ENCODE measurements at places on chromosomes 12 and 14.

GRCh38 chr12:716506-716905 is 35.9 kb upstream of the WNK1 start:
- no peak for DNase-seq

DNA sequence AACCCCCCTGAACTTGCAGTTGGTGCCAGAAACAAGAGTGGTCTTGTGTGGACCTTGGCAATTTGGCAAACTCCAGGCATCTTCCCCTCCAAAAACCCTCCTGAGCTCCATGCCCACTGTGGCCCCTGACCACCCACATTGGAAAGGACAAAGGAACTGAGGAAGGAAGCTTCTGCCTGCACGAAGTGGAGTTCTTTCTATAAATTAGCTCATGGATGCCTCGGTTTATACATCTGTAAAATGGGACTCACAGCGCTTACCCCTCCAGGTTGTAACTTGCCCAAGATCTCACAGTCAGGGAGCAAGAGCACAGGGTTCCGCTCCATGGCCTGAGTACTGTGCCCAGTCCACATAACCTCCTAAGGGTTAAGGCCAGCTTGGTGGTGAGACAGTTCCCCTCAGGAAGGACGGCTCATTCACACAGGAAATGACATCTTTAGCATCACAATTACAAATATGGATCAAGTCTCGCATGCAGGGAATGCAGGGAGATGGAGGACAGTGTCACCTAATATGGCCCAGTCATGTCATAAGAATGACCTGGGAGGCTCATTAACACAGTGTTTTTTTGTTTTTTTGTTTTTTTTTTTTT is 66.6 kb downstream of the CLMN start:
- no peak for DNase-seq

- DNase-seq: no peak
Observed at GRCh38 chr12:57832966-57833365, 13.6 kb downstream of the CTDSP2 start.

DNA sequence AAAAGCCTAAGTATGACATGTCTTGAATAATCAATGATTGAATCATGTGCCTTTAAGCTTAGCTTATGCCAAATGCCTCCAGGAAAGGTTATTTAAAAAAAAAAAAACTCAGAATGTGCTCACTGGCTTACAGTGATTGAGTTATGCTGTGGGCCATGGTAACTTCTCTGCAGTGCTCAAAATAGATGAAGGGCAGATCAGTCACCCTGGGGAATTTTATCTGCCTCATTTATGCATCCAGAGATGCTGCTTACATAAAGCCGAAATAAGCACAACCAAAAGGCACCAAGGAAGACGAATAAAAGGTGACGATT is 118.7 kb upstream of the MDM1 start:
- no peak for DNase-seq

GRCh38 chr14:75264036-75264435 is 14.6 kb upstream of the FOS start:
- DNase-seq: no peak

All from NCI-H774 (cell line).